ENCODE measurements at places on chromosomes 2 and 18.

DNA sequence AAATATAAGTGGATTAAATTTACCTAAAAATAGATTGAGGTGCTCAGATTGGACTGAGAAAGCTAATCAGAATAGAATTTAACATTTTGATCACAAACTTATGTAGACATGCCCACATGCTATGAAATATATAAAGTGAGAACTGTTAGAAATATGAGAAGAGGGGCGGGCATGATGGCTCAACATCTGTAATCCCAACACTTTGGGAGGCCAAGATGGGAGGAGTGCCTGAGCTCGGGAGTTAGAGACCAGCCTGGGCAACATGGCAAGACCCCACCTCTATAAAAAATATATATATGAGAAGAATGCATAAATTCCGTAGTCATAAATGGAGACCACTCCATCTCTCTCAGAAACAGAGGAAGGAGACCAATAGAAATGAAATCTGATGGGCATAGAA, 25.7 kb downstream of the NTSR2 start:
- no peak for DNase-seq

- DNase-seq, result no peak
These were observed 92.5 kb downstream of the ZFP36L2 start for GRCh38 chr2:43133708-43134570.

- DNase-seq, result no peak
These were observed 811.6 kb downstream of the BCL11A start for GRCh38 chr2:59741840-59742239.

DNA sequence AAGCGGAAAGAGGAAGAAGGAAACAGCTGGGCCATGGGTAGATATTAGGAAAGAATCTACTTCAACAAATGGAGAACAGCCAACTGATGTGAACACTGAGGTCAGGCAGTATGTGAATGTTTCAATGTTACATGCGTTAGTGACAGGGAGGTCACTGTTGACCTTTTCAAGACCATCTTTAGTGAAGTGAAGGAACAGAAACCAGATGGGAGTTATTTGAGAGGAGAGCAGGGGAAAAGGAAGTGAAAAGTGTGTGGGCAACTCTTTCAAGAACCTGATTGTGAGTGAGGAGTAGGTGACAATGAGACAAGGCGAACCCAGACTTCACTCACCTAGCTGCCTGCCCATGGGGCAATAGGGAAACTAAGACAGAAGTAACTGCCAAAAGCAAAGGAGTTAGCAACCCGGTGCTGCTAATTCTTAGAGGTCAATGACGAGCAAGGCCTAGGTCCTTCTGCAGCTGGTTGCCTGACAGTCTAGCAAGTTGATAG, 67.0 kb downstream of the SP3 start:
- DNase-seq, result no peak

- DNase-seq, result no peak
These were observed 157.9 kb downstream of the ADCYAP1 start for GRCh38 chr18:1062588-1062987.

GRCh38 chr18:61549416-61549815, 216.2 kb downstream of the CDH20 start:
- no peak for DNase-seq

GRCh38 chr2:127506510-127506909, 19.8 kb downstream of the IWS1 start:
- no peak for DNase-seq

- no peak for DNase-seq
These were observed 173.0 kb downstream of the BABAM2 start for GRCh38 chr2:28063492-28063962.

DNA sequence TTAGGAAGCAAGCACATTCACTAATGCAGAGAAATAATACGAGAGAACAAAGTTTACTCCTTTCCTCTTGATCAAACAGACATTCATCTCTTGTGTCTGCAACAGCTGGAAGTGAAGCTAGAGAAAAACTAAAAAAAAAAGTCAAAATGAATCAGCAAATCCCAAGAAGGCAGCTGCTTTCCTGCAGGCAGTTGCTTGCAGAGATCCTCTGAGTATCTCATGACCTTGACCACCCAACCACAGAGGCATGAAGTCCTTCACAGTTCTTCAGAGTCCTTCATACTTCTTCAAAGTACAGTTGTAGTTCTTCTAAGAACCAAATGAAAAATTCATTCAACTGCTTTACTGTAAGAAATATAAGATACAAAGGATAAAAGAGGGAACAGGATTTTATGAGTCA, 97.2 kb upstream of the ACVR1C start:
- no peak for DNase-seq

DNA sequence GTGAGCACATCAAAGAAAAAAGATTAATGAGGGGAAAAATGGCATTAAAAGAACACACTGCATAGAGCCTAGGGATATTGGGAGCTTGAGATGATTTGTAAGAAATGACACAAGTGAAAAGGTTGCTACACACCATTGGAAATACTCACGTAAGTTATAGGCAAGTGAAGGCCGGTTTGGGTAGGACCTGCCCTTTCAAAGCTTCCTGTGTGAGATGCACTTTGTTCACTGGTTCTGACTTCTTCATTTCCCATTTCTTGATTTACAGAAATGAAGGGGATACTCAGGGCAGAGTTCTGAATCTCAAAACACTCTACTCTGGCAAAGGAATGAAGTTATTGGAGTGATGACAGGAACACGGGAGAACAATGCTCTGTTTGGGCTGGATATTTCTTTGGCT, at the start of gene IL18RAP:
Gene IL18RAP, plus strand, starts transcription at position 251 of the 400 bp plus-strand sequence. Its CDS starts 118 bp downstream, at position 369.
- DNase-seq, result no peak

GRCh38 chr2:26968001-26968400, 2.4 kb upstream of the MAPRE3 start:
- DNase-seq, result no peak

DNA sequence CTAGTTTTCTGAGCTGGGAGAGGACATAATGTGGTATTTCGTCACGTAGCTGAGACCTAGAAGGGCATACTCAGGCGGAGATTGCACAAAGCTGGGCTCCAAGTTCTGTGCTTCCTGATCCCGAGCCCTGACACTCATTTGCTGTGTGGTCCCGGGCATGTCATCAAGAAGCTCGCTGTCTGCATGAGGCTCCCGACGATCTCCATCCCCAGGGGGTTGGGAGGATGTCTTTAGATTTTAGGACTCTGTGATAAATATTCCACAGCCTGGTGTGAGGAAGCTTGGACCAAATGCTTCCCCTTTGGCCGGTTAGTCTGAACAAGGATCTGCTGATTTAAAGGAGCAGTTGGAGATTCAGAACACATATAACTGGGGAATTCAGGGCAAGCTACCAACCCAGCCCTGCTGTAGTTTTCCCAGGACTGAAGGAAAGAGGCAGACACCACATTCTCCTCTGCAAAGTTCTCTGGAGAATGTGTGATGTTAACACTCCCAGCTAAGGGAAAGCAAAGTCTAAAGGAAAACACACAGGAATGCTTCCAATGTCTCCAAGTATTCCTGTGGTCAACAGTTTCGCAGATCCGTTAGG, 2.3 kb downstream of the KCNE4 start:
- no peak for DNase-seq

- DNase-seq, result no peak
These were observed 27.0 kb upstream of the INO80D start for GRCh38 chr2:206112846-206113547.

GRCh38 chr18:75161256-75162028, 47.5 kb downstream of the PTGR3 start:
- DNase-seq, result no peak

Measured in left renal cortex interstitium (tissue), 4 donors.